Activated CD4-positive, alpha-beta T cell treated with anti-CD3 and anti-CD28 coated beads for 36 hours (primary cell): ENCODE measurements at places on chromosomes 3 and 15. TPM values are rescaled to one million over a fixed set of nuclear protein-coding genes. Genes with fewer than 3 reads are reported as not detected.

CTDSPL2 gene
- total RNA-seq: 107 TPM

GRK7 gene
- not detected for total RNA-seq

TNNC1 gene
- 2.7 TPM for total RNA-seq

PLD1 gene
- 1.2 TPM for total RNA-seq

GRCh38 chr3:122405015-122405414, 10.8 kb downstream of the WDR5B start:
- no peak for DNase-seq
- peaks cover 16% of the 10 kb centered on the region for H3K4me1 ChIP-seq
- no peaks in the 10 kb centered on the region for H3K27me3 ChIP-seq
- peaks cover 42% of the 10 kb centered on the region for H3K36me3 ChIP-seq
- no peak overlapping the region for H3K4me3 ChIP-seq
- no peak overlapping the region for H3K27ac ChIP-seq

SNX4 gene
- 36.3 TPM for total RNA-seq

GRAMD1C gene
- 0.87 TPM for total RNA-seq

- peaks cover 3% of the 10 kb centered on the region for H3K4me1 ChIP-seq
- no peak overlapping the region for H3K27ac ChIP-seq
These were observed 346.4 kb upstream of the KCNMB2 start for GRCh38 chr3:178189854-178190253.

GRCh38 chr3:164818318-164818717, 260.0 kb downstream of the SI start:
- no peak overlapping the region for H3K27ac ChIP-seq
- H3K4me3 ChIP-seq: no peak overlapping the region
- DNase-seq: no peak
- H3K4me1 ChIP-seq: no peaks in the 10 kb centered on the region
- no peaks in the 10 kb centered on the region for H3K36me3 ChIP-seq

GRCh38 chr3:126958638-126959085, 24.3 kb upstream of the PLXNA1 start:
- no peak overlapping the region for H3K4me3 ChIP-seq
- H3K4me1 ChIP-seq: no peaks in the 10 kb centered on the region
- H3K27ac ChIP-seq: no peak overlapping the region
- H3K27me3 ChIP-seq: no peaks in the 10 kb centered on the region
- no peak for DNase-seq

- H3K36me3 ChIP-seq: peaks cover 29% of the 10 kb centered on the region
- H3K27me3 ChIP-seq: no peaks in the 10 kb centered on the region
- no peak overlapping the region for H3K4me3 ChIP-seq
These were observed 15.3 kb downstream of the SNX1 start for GRCh38 chr15:64110950-64111678.

GRCh38 chr3:45874677-45875346, 11.5 kb upstream of the CCR9 start:
- H3K36me3 ChIP-seq: no peaks in the 10 kb centered on the region
- no peak overlapping the region for H3K4me3 ChIP-seq
- peaks cover 48% of the 10 kb centered on the region for H3K27me3 ChIP-seq
- H3K27ac ChIP-seq: no peak overlapping the region
- peaks cover 20% of the 10 kb centered on the region for H3K4me1 ChIP-seq
- DNase-seq: no peak

- H3K36me3 ChIP-seq: peaks cover 22% of the 10 kb centered on the region
- H3K4me1 ChIP-seq: peaks cover 18% of the 10 kb centered on the region
- DNase-seq: no peak
- H3K27me3 ChIP-seq: no peaks in the 10 kb centered on the region
These were observed 12.1 kb downstream of the GALK2 start for GRCh38 chr15:49182128-49182527.

GRCh38 chr15:98943601-98944151, 63.9 kb downstream of the PGPEP1L start:
- no peak overlapping the region for H3K27ac ChIP-seq
- H3K36me3 ChIP-seq: peaks cover 19% of the 10 kb centered on the region
- DNase-seq: no peak
- no peaks in the 10 kb centered on the region for H3K4me1 ChIP-seq

SLC22A14 gene
- not detected for total RNA-seq

GRCh38 chr3:119160815-119161214, 12.6 kb upstream of the UPK1B start:
- H3K4me3 ChIP-seq: no peak overlapping the region
- H3K27ac ChIP-seq: no peak overlapping the region
- peaks cover 3% of the 10 kb centered on the region for H3K36me3 ChIP-seq
- H3K27me3 ChIP-seq: peaks cover 5% of the 10 kb centered on the region
- H3K4me1 ChIP-seq: no peaks in the 10 kb centered on the region

GRCh38 chr3:59995563-59995962, 945.7 kb upstream of the CFAP20DC start:
- no peaks in the 10 kb centered on the region for H3K27me3 ChIP-seq
- H3K4me1 ChIP-seq: peaks cover 78% of the 10 kb centered on the region
- H3K4me3 ChIP-seq: no peak overlapping the region
- peak; percentile 23 for DNase-seq

CFAP92 gene
- total RNA-seq: 0.64 TPM

DNA sequence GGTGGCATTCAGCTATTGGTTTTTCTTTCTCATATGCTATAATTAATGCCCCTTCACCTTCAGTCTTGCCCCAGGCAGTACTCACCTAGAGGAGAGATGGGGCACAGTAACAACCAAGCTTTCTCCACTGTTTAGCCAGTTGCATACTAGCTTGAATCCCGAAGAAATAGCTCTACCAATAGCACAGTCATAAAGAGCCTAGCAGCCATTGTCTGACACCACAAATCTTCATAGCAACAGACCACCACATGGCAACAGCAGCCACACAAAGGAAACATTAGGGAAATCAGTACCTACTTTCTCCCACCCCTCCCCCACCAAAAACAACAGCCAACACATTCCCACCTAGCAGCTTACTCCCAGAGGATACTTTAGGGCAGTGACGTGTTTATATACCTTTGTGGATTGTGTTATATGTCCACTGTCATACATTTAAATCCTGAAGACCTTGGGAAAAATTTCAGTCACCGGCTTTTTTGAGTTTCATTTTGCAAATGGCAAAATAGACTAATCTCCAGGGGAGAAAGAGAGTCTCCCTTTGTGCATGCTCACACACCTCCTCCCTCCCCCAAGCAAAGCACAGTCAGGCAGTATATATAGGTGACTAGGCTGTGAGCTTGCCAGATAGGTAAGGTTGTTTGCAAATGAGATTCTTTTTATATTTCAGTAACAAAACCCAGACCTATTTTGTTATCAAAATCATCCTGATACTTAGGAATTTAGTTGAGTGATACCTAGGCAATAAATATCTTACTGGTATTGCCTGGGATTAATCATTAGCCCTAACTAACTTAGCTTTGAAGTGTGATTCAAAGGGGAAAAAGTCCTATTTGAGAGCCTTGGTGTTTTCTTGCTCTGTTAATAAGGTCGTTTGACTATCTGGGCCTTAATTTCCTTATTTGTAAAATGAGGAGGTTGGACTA, 140.6 kb downstream of the RBPMS2 start:
- H3K4me1 ChIP-seq: peaks cover 61% of the 10 kb centered on the region
- H3K36me3 ChIP-seq: peaks cover 25% of the 10 kb centered on the region
- H3K4me3 ChIP-seq: peak overlapping the region; percentile 2
- H3K27ac ChIP-seq: peak overlapping the region; percentile 74
- DNase-seq: peak; percentile 56
- no peaks in the 10 kb centered on the region for H3K27me3 ChIP-seq

CPN2 gene
- total RNA-seq: not detected

DNA sequence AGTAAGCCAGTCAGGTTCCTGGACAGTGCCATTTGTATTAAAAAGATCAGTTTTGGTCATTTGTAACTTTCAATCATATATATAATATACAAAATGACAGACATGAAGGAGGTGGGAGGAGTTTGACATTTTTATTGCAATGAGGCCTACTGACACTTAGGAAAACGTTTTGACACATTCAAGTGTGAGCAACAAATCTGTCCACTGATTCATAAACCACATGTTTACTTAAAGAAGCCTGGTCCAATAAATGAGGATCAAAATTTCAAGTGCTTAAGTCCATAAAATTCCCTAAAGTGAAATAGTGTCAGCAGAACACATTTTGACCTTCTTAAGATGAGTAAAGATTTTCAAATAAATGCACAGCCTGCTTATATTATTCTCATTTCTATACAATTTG, 137.3 kb downstream of the MECOM start:
- no peaks in the 10 kb centered on the region for H3K36me3 ChIP-seq
- no peak overlapping the region for H3K4me3 ChIP-seq
- peaks cover 2% of the 10 kb centered on the region for H3K27me3 ChIP-seq

DNA sequence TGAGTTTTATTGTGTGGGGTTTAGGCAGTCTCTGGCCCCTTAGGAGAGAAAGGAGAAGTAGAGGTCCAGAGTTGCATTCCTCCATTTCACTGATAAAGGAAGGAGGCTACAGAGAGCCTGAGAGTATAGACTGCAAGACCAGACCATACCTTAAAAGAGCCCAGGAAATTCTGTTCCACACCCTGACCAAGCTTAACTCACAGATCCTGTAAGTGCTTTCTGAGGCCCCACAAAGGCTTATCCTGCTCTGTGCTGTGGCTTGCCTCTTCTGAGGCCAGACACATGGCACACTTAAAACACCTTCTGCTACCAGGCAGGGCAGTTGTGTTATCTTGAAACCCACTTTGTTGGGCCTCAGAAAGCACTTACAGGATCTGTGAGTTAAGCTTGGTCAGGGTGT, 39.2 kb upstream of the LEKR1 start:
- no peaks in the 10 kb centered on the region for H3K36me3 ChIP-seq
- H3K27me3 ChIP-seq: no peaks in the 10 kb centered on the region
- no peak overlapping the region for H3K4me3 ChIP-seq
- H3K27ac ChIP-seq: no peak overlapping the region

DNA sequence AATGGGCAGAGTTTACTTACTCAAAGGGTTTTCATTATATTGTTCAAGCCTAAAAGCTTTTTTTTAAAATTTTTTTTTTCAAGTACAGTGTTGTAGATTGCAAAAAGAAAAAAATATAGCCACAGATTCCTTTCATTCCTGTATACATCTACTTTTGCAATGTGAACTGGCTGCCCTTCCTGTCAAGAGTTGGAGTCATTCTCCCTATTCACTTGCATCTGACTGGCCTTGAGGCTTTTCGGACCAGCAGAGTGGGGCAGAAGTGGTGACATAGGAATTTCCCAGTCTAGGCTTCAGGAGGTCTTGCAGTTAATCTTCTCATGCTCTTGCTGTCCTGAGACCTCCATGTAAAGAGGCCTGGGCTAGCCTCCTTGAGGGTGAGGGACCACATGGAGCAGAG, 218.3 kb upstream of the CFAP20DC start:
- no peak overlapping the region for H3K4me3 ChIP-seq
- H3K27me3 ChIP-seq: no peaks in the 10 kb centered on the region
- peaks cover 6% of the 10 kb centered on the region for H3K4me1 ChIP-seq
- DNase-seq: no peak
- H3K27ac ChIP-seq: no peak overlapping the region
- H3K36me3 ChIP-seq: peaks cover 4% of the 10 kb centered on the region

DNA sequence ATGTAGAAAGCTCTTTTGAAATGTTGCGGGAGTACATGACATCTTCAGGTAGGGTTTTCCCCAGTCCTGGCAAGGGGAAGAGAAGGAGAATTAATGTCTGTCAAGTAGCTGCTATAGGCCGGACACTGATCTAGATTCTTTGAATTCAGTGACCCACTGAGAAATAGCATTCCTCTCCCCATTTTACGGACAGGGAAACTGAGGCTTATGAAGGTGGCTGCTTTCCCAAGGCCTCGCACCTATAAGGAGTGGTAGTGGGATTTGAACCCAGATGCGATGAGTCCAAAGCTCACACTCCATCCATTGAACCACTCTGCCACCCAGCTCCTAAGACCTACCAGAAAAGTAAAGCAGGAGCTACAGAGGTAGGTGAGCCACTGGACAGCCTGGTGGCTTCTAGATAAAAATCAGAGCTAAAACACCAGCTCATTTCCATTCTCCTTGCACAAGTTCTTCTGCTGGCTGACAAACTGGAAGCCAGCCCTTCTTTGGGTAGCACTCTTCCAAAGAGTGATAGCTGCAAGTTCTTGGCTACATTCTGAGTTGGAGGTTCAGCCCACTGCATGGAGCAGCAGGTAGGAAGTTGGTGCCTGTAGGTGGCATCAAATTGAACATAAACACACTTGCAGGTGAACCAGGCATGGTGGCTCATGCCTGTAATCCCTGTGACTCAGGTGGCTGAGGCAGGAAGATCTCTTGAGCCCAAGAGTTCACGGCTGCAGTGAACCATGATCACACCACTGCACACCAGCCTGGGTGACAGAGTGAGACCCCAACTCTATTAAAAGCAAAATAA, 22.0 kb downstream of the ZNF710 start:
- no peaks in the 10 kb centered on the region for H3K27me3 ChIP-seq
- H3K27ac ChIP-seq: no peak overlapping the region
- H3K4me3 ChIP-seq: no peak overlapping the region
- no peak for DNase-seq
- peaks cover 1% of the 10 kb centered on the region for H3K36me3 ChIP-seq
- H3K4me1 ChIP-seq: peaks cover 24% of the 10 kb centered on the region

DLEC1 gene
- 0.46 TPM for total RNA-seq

JAGN1 gene
- total RNA-seq: 33.0 TPM

GRCh38 chr15:101020451-101020850, 101.3 kb downstream of the LRRK1 start:
- no peak overlapping the region for H3K4me3 ChIP-seq
- H3K4me1 ChIP-seq: no peaks in the 10 kb centered on the region

GRCh38 chr3:31133541-31133940, 239.1 kb upstream of the GADL1 start:
- H3K4me3 ChIP-seq: no peak overlapping the region
- DNase-seq: no peak
- H3K27ac ChIP-seq: no peak overlapping the region
- no peaks in the 10 kb centered on the region for H3K36me3 ChIP-seq
- H3K27me3 ChIP-seq: no peaks in the 10 kb centered on the region
- no peaks in the 10 kb centered on the region for H3K4me1 ChIP-seq

- no peak overlapping the region for H3K27ac ChIP-seq
- H3K4me3 ChIP-seq: no peak overlapping the region
- H3K4me1 ChIP-seq: no peaks in the 10 kb centered on the region
- H3K36me3 ChIP-seq: no peaks in the 10 kb centered on the region
- DNase-seq: no peak
- H3K27me3 ChIP-seq: peaks cover 3% of the 10 kb centered on the region
These were observed 218.1 kb downstream of the CLSTN2 start for GRCh38 chr3:140152851-140153639.

GRCh38 chr3:110099711-110100110, 762.4 kb upstream of the DPPA4 start:
- no peak overlapping the region for H3K27ac ChIP-seq
- H3K27me3 ChIP-seq: peaks cover 3% of the 10 kb centered on the region
- H3K4me3 ChIP-seq: no peak overlapping the region
- H3K4me1 ChIP-seq: no peaks in the 10 kb centered on the region
- no peaks in the 10 kb centered on the region for H3K36me3 ChIP-seq
- no peak for DNase-seq

ACP3 gene
- total RNA-seq: not detected

MEGF11 gene
- not detected for total RNA-seq

DNA sequence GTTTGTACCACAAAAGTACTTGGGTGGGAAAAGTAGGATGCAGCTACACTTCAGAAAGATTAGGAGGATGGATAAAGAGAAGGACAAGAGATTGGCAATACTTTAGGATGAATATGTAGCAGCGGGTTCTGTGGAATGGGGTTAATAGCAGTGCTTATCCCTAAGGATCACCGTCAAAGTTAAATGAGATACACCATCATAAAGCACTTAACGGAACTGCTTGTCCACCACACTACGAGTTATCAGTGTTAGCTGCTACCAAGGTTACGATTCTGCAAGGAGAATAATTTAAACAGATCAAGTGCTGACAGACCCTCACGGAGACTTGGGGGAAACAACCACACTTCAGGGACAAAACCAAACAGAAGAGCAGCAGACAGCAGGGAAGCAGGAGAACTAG, 963 bp downstream of the SHQ1 start:
- peaks cover 20% of the 10 kb centered on the region for H3K36me3 ChIP-seq
- peaks cover 54% of the 10 kb centered on the region for H3K4me1 ChIP-seq
- H3K27me3 ChIP-seq: peaks cover 1% of the 10 kb centered on the region

- no peak overlapping the region for H3K27ac ChIP-seq
- H3K36me3 ChIP-seq: no peaks in the 10 kb centered on the region
- H3K27me3 ChIP-seq: peaks cover 2% of the 10 kb centered on the region
- no peaks in the 10 kb centered on the region for H3K4me1 ChIP-seq
- DNase-seq: no peak
These were observed 122.8 kb downstream of the TAFA4 start for GRCh38 chr3:68809596-68809995.
